ENCODE measurements at places on chromosomes 4 and X.

DNA sequence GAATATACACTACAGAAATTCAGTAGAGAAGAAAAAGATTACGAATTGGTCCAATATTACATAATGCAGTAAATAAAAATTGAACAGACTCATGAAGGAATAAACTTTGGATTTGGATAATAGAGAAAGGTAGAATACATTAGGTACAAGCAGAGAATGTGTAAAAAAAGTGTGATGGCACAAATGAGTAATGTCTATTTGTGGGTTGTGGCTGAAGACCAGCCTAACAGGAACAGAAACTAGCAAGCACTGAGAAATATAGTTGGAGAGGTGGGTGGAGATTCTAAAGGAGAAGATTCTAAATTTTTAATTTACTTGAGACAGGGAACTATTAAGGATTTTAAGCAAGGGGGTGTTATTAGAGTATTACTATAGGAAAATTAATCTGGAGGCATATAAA lies 15.2 kb upstream of the CLOCK start:
- DNase-seq = no peak

DNA sequence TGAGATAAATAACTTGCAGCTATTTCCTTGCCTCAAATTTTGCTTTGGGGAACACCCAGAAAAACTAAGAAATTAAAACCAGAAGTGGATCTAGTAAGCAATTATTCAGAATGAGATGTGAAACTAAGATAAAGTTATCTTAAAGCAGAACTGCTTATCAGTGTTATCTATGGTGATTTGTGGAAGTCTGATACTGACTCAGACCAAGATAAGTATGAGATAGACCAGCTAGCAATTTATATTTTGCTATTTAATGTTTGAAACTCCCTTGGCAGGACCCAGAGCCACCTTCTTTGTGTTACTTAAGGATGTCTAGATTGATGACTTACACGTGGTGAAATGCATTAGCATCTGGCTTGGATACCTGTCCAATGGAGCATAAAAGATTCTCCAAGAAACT lies 368.1 kb downstream of the EPHA5 start:
- DNase-seq = no peak

- DNase-seq = no peak
Observed at GRCh38 chrX:20523626-20524312, 257.1 kb upstream of the RPS6KA3 start.

GRCh38 chr4:108172231-108172752 lies 3.6 kb upstream of the LEF1 start:
- DNase-seq = no peak

DNA sequence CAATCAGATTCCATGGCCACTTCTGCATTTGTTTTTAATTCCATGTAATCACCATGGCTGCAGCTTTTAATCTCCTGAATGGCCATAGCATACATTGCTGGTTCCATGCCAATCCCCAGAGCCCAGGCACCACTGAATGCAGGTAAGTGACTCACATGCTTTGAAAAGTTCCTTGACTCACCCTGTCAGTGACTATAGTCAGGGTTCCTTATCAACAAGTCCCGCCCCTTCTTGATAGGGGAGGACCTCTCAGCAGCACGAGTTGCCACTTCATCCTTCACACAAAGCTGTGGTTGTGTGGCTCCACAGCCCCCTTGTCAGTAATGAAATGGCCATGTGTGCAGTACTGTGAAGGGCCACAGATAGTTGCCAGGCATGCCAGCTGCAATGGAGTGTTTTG lies 516.6 kb downstream of the PPARGC1A start:
- DNase-seq = peak; percentile 70

GRCh38 chrX:133461231-133461630 lies 45.9 kb upstream of the GPC4 start:
- DNase-seq = no peak

DNA sequence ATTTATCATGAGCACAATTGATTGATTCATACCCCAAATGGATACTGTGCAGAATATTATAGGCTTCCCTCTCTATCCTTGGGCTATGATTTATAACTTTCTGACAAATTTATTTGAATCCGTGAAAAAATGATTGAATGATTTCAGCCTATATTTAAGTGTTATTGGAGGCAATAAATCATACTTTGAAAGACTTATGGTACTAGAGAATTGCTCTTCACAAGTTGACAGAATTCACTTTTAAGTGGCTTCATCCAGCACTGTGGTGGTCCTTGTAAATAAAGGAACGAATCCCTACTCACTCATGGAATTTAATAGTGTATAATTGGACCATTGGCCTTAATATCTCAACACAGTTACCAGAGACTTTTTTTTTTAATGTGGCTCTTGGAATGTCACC lies 174.8 kb upstream of the TLL1 start:
- DNase-seq = no peak

DNA sequence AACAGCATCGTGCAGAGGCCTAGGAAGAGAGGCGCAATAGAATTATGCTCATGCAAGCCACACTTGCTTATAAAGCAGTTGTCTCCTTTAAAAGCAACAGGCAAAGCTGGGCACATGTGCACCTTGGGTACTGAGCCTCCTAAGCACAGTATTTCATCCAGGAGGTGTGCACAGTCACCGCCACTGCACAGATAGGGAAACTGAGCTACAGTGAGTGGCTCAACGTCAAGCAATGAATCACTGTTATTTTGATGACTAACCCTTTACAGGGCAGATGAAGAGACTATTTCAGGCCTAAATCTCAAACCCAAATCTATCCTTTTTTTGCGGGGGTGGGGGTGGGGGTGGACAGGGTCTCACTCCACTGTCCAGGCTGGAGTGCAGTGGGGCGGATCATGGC lies 42.3 kb downstream of the BCOR start:
- no peak for DNase-seq

DNA sequence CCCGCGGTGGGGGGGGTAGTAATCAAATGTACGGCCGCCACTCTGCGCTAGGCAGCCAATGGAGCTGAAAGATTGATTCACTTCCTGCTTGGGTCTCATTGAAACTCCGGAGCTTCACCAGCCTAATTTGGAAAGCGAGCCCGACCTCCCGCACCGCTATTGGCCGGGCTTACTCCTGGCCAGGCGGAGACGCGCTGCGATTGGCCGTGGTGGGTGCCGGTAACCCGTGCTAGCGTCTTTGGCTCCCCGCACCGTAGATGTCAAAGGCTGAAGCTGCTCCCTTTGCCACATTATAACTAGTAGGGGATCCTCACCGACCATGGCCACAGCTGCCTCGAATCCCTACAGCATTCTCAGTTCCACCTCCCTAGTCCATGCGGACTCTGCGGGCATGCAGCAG lies at the start of gene POU3F4:
Gene POU3F4 (plus strand): TSS at position 285 of the 400 bp plus-strand sequence. CDS start 35 bp downstream, at position 320.
- DNase-seq = no peak

DNA sequence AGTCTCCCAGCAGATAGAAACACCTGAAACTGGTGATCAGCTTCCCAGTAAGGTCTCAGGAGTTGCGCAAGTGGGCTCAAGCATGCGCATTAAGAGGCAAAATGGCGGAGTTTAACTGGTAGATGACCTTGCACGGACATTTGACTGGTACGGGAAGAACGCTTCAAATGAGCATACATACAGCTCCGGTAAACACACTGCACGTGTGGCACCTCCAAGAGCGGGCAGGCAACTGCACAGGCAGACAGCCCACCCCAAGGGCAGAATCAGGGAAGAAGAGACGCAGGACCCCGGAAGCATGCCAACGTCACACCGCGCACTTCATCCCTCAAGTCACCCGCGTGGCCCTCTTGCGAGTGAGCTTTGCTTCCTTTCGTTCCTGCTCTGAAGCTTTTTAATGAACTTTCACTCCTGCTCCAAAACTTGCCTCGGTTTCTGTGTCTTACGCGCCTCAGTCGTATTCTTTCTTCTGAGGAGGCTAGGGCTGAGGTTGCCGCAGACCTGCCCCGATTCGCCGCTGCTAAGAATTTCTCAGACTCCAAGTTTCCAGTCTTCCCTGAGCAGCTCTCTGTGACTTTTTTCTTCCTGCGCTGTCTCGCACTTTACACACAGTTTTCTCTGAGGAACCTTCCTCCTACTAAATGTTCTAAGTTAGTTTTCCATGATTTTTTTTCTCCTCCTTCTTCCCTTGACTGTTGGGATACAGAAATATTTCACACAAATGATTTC lies 180.7 kb upstream of the ZFP42 start:
- DNase-seq = no peak

DNA sequence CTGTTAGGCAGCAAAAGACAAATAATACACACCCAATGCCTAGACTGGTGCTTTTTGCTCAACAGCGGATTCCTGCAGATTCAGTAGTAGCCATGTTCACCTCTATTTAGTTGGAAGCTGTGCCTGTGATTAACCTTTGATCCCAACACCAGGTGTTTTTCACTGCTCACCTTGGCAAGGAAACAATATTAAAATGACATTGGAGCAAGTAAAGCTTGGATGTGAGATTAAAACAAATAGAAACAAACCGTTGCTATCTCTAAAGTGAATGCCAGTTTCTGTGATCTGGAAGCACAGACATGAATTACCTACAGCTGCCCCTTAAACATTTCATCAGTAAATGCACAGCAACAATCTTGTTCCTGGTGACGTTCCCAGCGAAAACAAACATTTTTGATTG lies 35.7 kb downstream of the MAGEB17 start:
- DNase-seq = no peak

- no peak for DNase-seq
Observed at GRCh38 chrX:45771560-45772340, 571.1 kb upstream of the DIPK2B start.

DNA sequence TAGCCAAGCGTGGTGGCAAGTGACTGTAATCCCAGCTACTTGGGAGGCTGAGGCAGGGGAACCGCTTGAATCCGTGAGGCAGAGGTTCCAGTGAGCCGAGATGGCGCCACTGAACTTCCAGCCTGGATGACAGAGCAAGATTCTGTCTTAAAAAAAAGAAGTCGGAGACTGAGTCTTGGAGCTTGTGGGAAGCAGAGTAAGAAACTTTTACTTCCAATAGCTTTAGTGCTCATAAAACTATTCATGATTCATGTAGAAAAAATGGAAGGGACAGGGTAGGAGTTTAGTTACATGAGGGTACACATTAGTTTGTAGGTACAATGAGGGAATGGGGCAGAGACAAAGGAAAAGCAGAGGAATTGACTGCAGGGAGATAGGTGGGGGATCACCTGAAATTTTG lies 19.3 kb downstream of the RAP2C start:
- DNase-seq = no peak

- DNase-seq = no peak
Observed at GRCh38 chr4:7410446-7410845, 24.3 kb downstream of the PSAPL1 start.

- no peak for DNase-seq
Observed at GRCh38 chrX:23344238-23344903, 9.7 kb downstream of the PTCHD1 start.

DNA sequence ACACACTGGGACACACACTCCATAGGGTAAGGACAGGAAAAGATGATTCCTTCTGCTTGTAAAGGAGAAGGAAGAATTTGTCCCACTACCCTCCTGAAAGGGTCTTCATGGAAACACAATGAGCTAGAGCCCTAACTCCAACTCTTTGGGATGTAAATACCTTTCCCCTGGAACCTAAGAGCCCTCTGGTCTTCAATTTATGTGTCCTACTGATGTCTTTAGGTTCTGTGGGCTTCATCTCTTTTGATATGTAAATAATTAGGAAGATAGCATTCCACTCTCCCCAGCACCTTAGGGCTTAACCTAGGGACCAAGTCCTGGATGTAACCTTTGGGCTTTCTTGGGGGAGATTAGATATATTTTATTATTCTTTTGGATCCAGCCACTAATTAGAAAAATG lies 38.3 kb downstream of the PF4 start:
- DNase-seq = no peak

GRCh38 chr4:47084111-47084510 lies 52.7 kb downstream of the GABRB1 start:
- DNase-seq = no peak

DNA sequence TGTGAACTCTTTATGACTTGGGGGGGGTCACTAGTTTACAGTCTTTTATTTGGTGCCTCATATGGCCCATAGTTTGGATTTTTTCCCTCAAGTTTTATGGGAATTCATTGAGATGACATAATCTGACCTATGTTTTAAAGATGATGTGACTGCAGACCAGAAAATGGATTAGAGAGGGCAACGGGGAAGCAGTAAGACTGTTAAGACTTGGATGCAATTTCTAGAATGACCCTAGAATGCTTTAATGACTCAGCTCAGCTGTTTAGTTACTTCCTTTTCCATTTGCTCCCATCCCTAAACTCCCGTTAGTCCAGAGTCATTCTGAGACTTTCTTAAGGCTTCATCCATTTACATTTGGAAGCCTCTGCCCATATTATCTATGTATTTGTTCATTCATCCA lies 59.9 kb upstream of the PDGFRA start:
- DNase-seq = no peak

DNA sequence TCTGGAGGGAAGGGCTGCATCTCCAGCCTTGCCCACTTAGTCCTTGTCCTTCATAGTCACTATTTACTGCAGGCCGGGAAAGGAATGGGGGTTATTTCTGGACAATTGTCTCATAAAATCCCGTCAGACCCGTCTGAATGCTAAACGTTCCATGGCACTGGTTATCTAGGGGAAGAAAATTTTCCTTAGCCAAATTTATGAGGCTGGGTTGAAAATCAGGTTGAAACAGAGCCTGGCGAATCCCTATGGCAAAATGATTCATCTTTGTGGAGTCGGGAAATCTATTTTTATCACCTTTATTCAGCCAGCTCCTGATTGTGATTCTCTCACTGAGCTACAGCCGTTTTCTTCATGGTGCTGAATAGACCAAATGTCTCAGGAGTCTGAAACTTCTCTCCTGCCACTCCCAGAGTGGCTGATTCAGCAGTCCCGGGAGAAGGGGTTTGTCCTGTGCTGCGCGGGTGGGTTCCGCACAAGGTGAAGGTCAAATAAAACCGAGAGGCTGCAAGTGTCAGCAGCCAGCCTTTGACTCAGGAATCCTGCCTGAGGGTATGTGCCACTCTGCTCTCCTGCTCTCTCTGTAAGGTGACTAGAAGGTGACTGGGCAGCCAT lies 1.0 kb downstream of the LIMCH1 start:
- no peak for DNase-seq

- no peak for DNase-seq
Observed at GRCh38 chrX:112368371-112368770, 285.8 kb upstream of the TRPC5 start.

DNA sequence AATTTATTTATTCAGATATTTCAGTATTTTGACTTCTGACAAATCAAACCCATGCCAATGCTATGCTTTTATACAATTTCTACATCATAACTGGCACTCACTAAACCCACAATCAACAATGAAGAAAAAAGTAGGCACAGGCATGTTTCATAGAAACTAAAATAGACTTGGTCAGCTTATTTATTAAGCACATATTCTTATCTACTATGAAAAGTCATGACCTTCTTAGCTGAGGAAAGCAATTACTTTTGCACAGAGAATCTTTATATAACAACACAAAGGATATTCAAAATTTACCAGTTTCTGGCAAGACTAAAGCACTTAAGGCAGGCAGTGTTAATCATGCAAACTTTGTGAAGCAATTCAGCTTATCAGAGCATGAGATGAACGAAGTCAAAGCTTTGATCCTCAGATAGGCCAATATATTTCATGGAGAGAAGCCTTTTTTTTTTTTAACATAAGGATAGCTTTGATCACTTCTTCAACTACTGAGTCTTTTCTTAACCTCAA lies 490.6 kb downstream of the INPP4B start:
- DNase-seq = no peak

Measured in epithelial cell of prostate (primary cell).